Stimulated activated CD4-positive, alpha-beta T cell treated with anti-CD3 and anti-CD28 coated beads, TNF-alpha, amount 100 ng/mL, for 24 hours (primary cell): ENCODE measurements at places on chromosomes 5 and 9.

DNA sequence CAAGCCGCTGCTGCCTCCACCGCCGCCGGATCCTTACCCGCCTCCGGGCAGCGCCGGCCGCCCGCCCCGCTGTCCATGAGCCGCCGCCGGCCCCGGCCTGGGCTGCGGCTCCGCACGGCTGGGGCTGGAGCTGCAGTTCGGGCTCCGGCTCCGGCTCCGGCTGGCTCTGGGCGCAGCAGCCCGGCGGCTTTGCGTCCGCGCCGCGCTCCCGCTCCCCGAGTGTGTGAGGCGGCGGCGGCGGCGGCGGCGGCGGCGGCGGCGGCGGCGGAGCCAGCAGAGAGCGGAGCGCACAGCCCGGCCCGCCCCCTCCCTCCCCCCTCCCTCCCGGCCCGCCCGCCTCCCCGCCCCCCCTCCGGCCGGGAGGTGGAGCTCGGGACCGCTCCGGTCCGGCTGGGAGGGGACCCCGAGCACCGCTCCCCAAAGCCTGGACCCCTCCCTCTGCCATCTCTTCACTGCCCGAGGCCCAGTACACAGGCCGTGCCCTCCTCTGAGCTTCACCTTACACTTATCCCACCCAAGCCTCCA lies at the start of gene PCDH1:
TSS of gene PCDH1 (minus strand) at position 225 of the 525 bp plus-strand sequence. CDS start at position 77, 148 bp downstream.
- no peak for DNase-seq

DNA sequence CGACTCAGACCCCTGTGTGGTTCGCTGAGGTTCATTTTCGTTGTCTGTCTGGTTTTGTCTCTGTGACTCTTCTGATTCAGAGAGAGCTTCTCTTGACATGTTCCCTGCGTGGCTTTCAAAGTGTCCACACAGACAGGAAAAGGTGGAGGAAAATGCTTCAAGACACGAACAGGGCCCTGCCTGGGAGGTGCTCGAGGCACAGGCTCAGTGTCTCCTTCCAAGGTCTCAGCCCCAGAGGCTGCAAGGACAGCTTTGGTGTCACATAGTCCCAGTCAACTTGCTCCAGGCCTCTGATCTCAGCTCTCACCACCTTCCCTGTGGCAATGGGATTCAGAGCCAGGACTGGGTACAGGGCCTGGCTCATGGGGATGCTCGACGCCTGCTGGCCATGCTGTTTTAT lies 51.6 kb upstream of the SARDH start:
- DNase-seq, result no peak

GRCh38 chr5:135040333-135041144 lies 6.5 kb upstream of the PITX1 start:
- no peak for DNase-seq

GRCh38 chr5:90054612-90055011 lies 354.9 kb downstream of the CETN3 start:
- no peak for DNase-seq

GRCh38 chr9:34010979-34011378 lies 37.7 kb downstream of the UBAP2 start:
- DNase-seq, result no peak

DNA sequence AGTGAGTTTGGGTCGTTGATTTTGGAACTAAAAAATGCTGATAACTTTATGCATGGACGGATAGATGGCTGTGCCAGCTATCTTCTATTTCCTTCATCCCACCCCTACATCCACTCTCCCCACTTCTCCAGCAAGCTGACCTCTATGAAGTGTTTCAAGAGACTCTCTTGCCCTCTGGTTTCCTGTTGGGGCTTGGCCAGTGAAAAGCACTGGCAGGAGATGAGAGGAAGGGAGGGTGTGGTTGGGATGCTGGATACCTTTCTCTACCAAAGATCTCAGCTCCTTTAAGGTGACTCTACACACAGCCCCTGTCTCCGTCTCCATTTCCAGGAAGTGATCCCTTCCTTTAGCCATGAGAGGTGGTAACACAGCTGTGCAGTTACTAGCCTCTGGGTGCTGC lies 30.0 kb upstream of the JMY start:
- no peak for DNase-seq

- no peak for DNase-seq
These were observed 157.3 kb downstream of the RXRA start for GRCh38 chr9:134483361-134484184.

- DNase-seq, result no peak
These were observed 10.4 kb downstream of the KIF12 start for GRCh38 chr9:114088571-114089170.

DNA sequence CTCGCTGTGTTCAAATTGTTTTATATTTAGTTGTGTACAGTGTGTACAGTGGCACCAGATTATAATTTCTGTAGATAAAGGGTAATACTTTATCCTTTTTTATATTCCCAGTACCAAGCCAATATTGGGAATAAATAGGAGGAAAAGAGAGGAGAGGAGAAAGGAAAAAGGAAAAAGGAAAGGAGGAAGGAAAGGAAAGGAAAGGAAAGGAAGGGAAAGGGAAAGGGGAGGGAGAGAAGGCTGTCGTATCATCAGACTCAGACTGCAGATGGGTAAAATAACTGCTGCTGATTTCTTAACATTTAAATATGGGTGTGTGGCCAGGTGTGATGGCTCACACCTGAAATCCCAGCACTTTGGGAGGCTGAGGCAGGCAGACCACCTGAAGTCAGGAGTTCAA lies 51.0 kb downstream of the C5orf22 start:
- DNase-seq, result no peak

DNA sequence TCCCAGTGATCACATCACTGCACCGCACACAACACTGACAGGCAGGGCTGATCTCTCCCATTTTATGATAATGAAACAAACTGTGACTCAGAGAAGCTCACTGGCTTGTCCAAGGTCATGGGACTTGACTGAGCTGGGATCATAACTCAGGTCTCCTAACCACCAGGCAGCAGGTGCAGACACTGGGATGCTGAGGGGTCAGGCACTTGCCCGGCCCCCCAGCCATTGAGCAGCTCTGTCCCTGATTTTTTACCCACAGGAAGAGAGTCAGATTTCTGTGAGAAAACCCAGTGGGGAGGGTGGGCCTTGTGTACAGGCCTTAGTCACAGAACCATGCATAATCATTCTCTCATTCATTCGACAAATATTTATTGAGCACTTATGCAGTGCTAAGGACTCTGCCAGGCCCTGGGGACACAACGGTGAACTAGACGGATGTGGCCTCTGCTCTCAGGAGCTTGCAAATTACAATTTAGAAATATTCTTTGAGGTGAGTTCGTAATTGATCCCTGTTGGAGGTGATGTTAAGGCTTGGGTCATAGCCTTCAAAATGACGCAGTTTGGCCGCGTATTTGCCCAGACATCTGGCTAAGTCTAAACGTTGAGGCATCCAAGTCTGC lies 54.5 kb upstream of the TGFBR1 start:
- DNase-seq, result no peak

DNA sequence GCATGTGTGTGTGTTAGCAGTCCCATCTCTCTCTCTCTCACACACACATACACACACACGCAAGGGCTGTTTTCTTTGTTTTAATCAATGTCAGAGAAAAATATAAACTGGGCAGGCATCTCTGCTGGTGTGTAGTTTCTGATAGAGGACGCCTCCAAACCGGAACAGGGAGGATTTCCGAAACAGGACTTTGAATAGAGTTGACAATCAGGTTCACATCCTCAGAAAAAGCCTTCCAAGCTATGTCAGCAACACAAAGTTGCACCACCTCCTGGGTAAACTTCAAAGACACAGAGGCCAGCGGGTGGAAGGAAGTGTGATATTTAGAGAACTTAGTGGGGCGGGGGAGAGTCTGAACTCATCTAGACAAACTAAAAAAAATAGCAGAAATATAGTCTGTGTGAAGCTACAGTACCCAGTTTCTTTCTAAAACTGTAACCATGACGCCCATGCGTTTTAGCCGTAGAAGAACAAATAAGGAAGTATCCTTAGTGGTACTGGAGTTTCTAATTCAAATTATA lies 1.2 kb downstream of the ST8SIA4 start:
- no peak for DNase-seq

- no peak for DNase-seq
These were observed 2.1 kb downstream of the MAMDC4 start for GRCh38 chr9:136854113-136854841.

DNA sequence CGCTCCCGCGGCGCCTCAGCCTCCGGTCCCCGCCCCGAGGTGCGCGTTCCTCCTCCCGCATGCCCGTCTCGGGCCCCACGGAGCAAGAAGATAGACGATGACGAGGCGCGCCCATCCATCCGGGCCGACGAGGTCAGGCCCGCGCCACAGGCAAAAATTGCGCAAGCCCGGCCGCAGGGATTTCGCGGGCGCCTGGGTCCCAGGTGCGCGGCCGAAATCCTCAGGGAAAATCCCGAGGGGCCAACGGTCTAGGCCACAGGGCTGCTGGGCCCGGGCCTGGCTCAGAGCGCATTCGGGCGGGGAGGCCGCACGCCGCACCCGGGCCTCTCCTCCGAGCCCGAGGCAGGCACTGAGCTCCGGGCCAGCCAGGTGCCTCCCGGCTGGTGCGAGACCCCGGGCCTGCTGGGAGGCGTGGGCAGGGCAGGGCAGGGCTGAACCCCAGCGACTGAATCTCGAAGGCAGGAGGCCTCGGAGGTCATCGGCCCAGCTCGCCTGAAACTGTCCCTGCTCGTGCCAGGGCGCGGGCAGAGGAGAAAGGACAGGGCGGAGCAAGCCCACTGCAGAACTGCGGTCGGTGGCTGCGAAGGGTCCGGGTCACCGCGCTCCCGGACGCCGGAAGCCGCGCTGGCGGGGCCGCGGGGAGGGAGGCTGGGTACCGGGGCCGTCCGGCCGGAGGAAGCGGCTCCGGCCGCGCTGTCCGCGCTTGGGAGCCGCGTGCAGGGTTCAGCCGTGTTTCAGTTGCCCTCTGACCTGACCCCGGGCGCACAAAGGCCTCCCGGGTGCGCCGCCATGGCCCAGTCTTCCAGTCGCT lies 66.8 kb downstream of the FOXD1 start:
- no peak for DNase-seq

GRCh38 chr9:2126331-2126803 lies 111.2 kb downstream of the SMARCA2 start:
- DNase-seq, result no peak

DNA sequence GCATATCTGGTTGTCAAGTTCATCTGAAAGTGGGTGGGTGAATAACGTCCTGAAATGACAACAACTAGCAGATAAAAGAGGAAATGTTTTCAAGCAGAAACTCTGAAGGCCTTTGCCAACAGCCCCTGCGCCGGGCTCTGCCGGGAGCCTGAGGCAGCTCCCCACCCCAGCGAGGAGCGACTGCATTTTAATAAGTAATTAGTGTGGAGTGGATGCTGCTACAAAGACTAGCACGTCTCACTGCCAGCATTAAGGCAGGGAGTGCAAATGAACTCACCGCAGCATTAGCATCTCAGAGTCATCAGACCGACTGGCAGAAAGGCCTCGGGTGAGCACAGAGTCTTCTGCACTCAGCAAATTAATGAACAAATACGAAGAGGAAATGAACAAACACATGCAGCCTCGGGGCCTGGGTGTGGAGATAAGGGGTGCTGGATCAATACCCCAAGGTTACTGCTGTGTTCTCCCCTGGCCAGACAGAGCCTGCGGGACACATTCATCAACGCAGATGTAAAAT lies 63.8 kb downstream of the VAV2 start:
- no peak for DNase-seq

DNA sequence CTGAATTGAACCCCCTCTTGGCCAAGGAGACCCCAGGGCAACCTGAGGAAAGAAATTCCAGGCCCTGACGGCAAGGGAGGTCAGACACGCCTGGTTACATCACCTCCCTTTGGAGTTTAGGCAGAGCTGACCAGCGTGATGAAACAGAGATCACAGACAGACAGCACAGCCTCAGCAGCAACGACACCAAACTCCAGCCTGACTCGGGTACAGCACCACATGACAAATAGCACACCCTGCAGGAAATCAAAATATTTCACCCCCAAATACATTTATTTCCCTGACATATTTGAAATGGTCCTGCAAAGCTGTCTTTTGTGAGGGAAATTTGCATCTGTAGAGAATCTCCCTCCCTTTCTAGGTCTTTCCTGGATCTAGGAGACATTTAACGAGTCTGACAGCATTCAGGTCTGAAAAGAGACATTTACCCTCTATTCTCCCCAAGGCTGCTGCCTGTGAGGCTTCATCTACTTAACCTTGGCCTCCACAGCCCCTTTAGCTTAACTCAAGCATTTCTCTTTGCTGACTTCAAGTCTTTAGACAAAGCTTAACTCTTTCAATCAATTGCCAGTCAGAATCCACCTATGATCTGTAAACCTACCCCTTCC lies 2.6 kb downstream of the QSOX2 start:
- no peak for DNase-seq
